ENCODE measurements at places on chromosomes 12 and 14. TPM values are rescaled to one million over a fixed set of nuclear protein-coding genes. Genes with fewer than 3 reads are reported as not detected.

- no peak for DNase-seq
Observed at GRCh38 chr12:85951823-85952222, 77.7 kb downstream of the NTS start.

DNA sequence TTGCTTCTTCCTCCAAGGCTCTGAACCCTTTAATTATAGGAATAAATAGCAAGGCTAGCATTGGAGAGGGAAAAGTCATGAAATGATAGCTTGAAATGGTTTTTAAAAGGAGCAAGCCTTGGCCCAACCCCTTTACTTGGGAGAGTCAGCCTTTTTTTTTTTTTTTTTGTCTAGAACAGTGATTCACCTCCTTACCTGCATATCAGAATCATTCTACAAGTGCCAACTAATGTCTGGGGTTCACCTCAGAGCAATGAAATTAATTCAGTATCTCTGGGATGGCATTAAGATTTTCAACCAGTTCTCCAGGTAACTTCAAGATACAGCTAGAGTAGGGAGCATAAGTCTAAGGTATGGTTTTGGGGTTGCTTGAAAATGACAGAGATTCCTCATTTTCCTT, 41.3 kb upstream of the TMTC2 start:
- no peak for DNase-seq

DNA sequence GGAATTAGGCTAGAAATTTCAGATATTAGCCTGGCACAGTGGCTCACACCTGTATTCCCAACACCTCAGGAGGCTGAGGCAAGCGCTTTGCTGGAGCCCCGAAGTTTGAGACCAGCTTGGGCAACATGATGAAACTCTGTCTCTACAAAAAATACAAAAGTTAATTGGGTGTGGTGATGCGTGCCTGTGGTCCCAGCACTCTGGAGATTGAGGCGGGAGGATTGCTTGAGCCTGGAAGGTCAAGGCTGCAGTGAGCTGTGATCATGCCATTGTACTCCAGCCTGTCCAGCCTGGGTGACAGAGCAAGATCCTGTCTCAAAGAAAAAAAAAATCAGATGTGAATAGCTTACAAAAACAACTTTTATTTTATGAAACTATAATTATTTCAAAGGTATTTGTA, 15.1 kb downstream of the FRMD6 start:
- DNase-seq, result no peak

The NFKBIA gene
- 1,092 TPM for total RNA-seq

GRCh38 chr14:64705381-64706118, 1.3 kb downstream of the PLEKHG3 start:
- DNase-seq, result peak; percentile 80

The TEX52 gene
- total RNA-seq, result not detected

The KLHL33 gene
- 0.22 TPM for total RNA-seq

DNA sequence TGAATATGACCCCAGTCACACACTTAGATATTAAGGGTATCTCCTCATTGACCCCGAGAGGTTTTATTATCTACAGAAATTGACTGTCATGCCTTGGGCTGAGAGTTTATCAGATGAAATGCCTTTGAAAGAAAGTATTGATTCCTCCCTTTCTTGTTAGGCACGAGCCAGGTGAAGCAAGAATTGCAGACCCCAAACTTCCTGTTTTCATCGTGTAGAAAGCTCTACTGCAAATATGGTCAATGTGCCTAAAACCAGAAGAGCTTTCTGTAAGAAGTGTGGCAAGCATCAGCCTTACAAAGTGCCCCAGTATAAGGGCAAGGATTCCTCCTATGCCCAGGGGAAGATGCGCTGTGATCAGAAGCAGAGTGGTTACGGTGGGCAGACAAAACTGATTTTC, 143.9 kb upstream of the FUT8 start:
- DNase-seq, result no peak

DNA sequence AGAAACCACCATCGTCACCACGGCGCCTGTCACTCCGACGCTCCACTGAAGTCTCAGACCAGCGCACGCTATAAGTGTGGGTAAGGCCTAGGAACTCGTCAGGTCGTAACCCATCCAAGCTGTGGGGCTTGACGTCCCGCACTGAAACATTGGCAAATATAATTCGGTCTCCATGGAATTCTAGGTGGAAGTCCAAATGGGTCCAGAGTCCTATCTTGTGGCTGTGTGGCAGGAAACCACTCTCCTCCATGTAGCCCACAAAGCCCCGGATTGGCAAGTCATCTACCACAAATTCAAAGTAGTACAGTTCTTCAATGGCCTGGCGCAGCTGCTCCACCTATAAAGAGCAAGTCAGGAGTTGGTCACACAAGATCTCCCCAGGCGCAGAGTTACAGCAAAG, 2.3 kb downstream of the TM9SF1 start:
- no peak for DNase-seq

The IL22 gene
- total RNA-seq, result 1.0 TPM

DNA sequence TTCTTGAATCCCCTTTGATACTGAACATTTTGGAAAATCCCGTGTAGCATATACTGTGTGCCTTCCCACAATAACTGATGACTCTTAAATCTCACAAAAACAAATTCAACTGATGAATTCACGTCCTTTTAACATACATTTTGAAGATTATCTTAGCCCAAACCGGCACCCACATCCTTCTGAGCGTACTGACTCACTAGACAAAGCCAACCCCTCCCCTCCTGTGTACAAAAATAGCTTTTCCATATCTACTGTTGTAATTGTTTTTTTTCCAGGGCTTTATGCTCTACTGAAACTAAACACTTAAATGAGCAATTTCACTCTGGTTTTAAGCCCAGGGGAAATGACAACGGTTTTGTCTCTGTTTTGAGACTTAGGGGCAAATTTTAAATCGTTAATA, 109.4 kb upstream of the ATF7IP start:
- no peak for DNase-seq

GRCh38 chr12:50402264-50403000, 1.7 kb downstream of the LARP4 start:
- no peak for DNase-seq

DNA sequence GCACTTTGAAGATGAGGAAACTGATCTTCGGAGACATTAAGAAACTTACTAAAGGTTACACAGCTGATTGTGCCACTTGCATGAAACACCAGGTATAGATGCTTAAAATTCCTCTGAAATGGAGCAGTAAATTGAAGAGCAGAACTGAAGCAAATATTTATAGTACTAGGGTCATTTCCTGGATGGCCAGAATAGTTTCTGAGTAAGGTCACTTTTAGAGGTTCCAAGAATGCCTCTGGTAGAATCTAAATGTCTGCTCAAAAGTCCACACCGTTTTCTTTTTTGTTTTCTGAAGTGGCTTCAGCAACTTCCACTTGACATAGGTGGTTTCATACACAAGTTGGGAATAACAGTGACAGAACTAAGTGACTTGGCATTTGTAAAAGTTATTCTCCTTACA, 19.4 kb downstream of the TPH2 start:
- DNase-seq, result no peak

DNA sequence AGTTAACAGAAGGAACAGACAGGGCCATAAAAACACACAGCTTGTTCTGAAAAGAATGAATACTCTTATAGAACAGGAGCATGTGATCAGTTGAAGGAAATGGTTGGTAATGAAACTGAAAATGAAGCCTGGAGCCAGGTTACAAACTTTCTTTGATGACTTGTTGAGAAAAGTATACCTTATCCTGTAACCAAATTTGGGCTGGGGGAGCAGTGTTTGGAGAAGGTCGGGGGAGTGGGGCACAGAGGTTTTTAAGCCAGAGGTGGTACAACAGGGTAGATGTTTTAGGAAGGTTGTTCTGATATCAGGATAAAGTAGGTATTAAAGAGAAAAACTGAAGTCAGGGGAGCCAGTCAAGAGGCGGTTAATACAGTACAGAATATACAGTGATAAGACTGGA, 8.2 kb downstream of the GOLT1B start:
- DNase-seq, result no peak

The TPPP2 gene
- not detected for total RNA-seq

GRCh38 chr12:13383379-13383778, 186.9 kb downstream of the EMP1 start:
- no peak for DNase-seq

DNA sequence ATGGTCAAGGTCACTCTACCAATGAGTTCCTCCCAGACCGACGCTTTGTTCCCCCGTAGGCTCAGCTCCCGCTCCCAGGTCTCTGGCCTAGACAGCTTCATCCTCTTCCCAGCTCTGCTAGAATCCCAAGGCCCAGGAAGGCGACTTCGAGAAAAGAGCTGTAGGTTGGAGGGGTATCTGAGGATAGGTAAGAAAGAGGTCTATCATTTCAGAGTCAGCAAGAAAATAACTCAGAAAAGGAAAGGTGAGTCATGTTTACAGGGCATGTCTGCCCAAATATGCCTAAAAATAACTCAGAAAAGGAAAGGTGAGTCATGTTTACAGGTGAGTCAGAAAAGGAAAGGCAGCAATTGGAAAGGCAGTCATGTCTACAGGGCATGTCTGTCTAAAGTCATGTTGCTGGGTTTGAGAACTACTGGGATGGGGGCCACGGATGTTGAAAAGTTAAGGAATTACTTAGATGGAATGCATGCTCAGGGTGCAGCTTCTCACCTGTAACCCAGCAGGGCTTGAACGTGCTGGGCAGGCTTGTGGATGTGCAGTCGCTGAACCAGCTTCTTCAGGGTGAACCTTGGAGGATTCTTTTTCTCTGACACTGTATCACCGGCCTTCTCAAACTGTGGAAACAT, 12.2 kb downstream of the TEP1 start:
- no peak for DNase-seq

- no peak for DNase-seq
Observed at GRCh38 chr12:59067083-59067482, 146.8 kb upstream of the LRIG3 start.

DNA sequence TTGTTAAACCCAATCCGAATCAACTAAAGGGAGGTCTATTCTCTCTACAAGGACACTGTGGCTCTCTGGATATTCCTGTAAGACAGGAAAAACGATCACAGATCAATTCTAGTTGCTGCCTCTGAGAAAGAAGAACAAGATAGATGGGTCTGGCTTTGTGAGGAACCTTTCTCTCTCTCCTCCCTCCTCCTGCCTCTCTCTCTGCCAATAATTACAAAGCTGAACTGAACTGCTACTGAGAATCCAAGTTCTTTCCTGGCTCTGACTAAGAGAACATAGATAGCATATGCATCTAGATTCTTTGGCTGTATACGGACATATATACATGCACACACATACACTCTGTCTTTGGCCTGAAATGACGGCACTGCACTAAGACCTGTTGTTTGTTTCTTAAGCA, 27.6 kb downstream of the ETV6 start:
- no peak for DNase-seq

The RXYLT1 gene
- 20.9 TPM for total RNA-seq

GRCh38 chr14:93980456-93981201, 4.3 kb upstream of the ASB2 start:
- no peak for DNase-seq

The ANKRD33 gene
- not detected for total RNA-seq

The GPHB5 gene
- not detected for total RNA-seq

DNA sequence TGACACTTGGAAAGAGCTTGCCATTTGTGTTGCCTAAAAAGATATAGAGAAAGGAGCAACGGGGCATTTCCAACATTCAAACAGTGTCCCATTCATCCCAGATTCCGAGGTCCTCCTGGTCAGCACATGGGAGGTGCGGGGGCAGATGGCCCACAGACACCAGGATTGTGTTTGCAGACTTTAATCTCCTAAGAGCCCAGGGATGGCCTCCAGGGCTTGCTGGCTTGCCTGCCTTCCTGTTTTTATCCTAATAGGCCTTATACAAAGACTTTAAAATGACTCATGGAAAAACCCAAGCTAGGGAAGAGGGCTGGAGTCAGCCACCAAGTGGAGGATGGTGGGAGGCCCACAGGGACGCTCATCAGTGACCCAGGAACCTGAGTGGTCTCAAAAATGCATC, 21.5 kb upstream of the FAM181A start:
- DNase-seq, result peak; percentile 5

The OLR1 gene
- not detected for total RNA-seq

The PLBD1 gene
- total RNA-seq, result not detected

The METTL25 gene
- total RNA-seq, result 10.1 TPM

The CD27 gene
- 2.1 TPM for total RNA-seq

Data from natural killer cell treated with Interleukin-12 subunit alpha and Interleukin-12 subunit beta and Interleukin-15 and Interleukin-18, amount 100 ng/mL, for 72 hours (primary cell).